ENCODE measurements at places on chromosomes 6 and 20.

- DNase-seq = peak; percentile 48
Measured at GRCh38 chr6:142518126-142518525, 216.3 kb downstream of the ADGRG6 start.

- DNase-seq = peak; percentile 81
Measured at GRCh38 chr6:27582928-27583725, 110.2 kb upstream of the ZNF184 start.

DNA sequence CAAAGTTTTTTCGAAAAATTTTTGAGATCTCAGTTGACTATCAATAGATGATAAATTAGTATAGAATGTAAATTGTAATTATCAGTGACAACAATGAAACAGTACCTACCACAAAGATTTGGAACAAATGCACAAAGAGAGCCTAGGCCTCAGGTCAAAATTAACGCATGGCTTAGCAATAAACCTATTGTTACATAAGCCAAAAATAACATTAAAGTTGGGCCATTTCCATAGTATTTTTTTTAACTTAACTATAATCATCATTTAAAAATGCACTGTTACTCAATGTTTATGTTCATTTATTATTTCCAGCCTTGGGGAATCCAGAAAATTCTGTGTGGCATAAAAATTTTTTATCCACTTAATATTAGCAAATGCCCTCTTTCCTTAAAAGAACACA, 117.0 kb downstream of the EPB41L2 start:
- no peak for DNase-seq

DNA sequence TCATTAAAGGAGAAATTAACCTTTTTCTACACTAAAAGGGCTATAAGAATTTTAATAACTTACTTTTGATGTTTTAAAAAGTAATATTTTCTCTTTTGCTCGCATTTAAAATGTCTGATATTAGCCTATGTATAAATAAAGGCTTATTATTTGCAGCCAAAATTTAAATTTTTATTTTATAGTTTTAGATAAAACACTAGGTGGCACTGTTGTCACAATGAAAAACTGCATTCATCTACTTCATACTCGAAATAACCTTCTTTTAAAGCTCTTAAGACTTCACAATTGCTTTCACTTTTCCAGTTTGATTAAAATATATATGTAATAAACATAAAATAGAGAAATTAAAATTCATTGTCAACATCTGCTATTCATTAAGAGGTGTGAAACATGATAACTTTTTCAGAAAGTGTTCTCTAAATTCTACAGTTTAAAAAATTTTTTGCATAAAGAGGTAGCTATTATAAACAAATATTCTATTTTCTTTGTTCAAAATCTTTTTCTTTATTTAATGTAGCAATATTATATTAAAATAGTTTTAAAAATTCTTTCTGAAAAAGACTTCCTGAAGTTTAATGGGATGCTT, 78.8 kb upstream of the DEFB112 start:
- peak; percentile 21 for DNase-seq

DNA sequence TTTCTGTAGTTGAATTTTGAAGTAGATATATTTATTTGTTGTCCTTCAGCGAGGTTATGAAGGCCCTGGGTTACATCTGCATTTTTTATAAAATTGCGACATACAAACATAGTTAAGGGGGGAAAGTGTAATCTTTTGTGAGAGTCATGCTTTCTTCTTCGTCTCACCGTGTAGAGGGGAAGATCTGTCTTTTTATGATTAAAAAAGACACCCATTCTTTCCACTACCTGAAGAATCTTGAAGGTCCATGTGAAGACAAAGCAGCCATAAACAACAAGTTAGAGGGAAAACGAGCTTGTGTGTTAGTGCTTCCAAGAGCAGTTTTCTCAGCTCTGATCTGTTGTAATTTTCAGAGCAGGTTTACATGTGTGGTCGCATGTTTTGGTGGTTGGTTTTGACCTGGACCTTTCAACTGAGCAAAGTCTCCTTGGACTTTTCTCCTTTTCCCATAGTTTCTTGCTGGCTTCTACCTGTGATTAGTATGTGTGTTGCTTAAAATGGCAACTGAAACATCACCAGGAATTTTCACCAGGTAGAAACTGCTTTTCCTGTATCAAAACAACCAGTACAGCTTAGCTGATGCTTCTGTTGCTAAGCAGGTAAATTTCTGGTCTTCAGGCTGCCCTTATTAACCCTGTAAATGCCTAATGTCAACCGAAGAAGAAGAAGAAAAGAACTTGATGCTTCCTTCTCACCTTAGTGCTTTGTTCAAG, 37.3 kb downstream of the RREB1 start:
- peak; percentile 76 for DNase-seq

- DNase-seq = no peak
Measured at GRCh38 chr6:17972074-17972952, 15.1 kb downstream of the KIF13A start.

GRCh38 chr6:36246506-36247268, 23.2 kb upstream of the PNPLA1 start:
- no peak for DNase-seq
